ENCODE measurements at places on chromosomes 1 and 21.
A peak's percentile ranks its signal among the peaks of the same experiment; 100 is the strongest.

GRCh38 chr21:36776981-36777617 lies 78.2 kb downstream of the SIM2 start:
- H3K4me1 ChIP-seq, result no peaks in the 10 kb centered on the region
- no peak for DNase-seq

DNA sequence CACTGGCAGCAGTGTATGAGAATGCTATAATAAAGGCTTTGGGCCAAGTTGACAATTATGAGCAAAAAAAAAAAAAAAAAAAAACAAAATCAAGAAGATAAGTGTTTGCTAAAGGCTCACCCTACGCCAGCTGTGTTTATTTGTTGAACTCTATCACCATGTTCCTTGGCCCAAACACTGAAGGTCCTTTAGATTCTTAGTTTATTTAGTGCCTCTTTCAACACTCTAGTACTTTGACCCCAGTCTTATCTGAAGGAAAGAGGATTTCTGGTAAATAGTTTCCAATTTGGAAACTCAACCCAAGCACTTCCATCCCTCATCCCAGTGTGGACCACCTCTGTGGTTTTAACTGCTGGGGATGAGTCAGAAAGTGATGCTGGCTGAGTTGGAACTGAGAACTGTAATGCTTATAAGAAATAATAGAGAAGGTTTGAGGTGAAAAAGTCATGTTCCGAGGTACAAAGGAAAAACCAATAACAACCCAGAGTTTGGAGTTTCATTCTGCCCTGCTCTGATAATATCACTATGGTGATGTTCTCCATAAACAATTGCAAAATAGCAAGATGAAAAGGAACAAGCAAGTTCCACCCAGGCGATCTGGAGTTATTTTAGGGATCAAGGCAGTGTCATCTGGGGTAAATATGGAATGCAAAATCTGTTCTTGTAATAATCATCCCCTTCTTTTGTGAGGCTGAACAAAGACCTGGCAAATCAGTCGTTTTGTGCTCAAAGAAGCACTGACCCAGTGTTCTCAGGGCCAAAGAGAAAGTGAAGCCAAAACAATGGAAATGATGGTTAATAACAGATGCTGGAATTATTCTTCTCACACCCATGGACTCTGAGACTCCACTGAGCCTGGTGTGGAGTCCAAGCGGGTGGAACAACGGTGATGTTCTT lies 19.7 kb upstream of the CAPZB start:
- no peaks in the 10 kb centered on the region for H3K27me3 ChIP-seq
- H3K4me1 ChIP-seq, result no peaks in the 10 kb centered on the region
- no peak overlapping the region for H3K4me3 ChIP-seq
- no peak overlapping the region for H3K27ac ChIP-seq
- no peak for DNase-seq
- H3K36me3 ChIP-seq, result no peaks in the 10 kb centered on the region

GRCh38 chr21:34968414-34969333 lies 80.4 kb downstream of the RUNX1 start:
- no peaks in the 10 kb centered on the region for H3K27me3 ChIP-seq
- no peak for DNase-seq
- peak overlapping the region; percentile 48 for H3K27ac ChIP-seq
- H3K4me3 ChIP-seq, result no peak overlapping the region
- H3K4me1 ChIP-seq, result peaks cover 41% of the 10 kb centered on the region

GRCh38 chr1:31062867-31063380 lies 2.6 kb downstream of the PUM1 start:
- no peak for DNase-seq
- H3K36me3 ChIP-seq, result peaks cover 4% of the 10 kb centered on the region
- no peaks in the 10 kb centered on the region for H3K27me3 ChIP-seq
- H3K4me1 ChIP-seq, result peaks cover 36% of the 10 kb centered on the region
- peak overlapping the region; percentile 97 for H3K4me3 ChIP-seq
- H3K27ac ChIP-seq, result peak overlapping the region; percentile 95

DNA sequence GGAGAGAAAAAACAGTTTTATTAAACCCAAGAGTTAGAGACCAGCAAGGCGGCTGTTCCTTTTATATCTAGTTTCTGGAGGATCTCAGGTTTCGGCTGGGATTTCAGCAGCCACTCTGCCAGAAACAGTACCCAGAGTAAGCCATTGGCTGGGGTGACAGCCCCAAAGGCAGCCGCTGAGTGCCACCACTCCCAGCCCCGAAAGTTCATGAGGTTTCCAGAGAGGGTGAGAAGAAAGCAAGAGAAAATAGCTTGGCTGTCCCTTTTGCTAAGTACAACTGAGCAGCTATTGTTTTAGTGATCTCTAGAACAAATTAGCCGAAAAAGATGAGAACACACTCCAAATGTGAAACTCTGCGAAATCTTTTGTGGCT lies 1.2 kb downstream of the SH3BGR start:
- no peak overlapping the region for H3K27ac ChIP-seq
- H3K27me3 ChIP-seq, result no peaks in the 10 kb centered on the region
- no peaks in the 10 kb centered on the region for H3K36me3 ChIP-seq
- no peak for DNase-seq

GRCh38 chr1:201399352-201400126 lies 415 bp upstream of the LAD1 start:
- H3K27ac ChIP-seq, result no peak overlapping the region
- no peaks in the 10 kb centered on the region for H3K27me3 ChIP-seq
- no peak for DNase-seq
- H3K4me3 ChIP-seq, result no peak overlapping the region
- H3K4me1 ChIP-seq, result no peaks in the 10 kb centered on the region
- H3K36me3 ChIP-seq, result no peaks in the 10 kb centered on the region

DNA sequence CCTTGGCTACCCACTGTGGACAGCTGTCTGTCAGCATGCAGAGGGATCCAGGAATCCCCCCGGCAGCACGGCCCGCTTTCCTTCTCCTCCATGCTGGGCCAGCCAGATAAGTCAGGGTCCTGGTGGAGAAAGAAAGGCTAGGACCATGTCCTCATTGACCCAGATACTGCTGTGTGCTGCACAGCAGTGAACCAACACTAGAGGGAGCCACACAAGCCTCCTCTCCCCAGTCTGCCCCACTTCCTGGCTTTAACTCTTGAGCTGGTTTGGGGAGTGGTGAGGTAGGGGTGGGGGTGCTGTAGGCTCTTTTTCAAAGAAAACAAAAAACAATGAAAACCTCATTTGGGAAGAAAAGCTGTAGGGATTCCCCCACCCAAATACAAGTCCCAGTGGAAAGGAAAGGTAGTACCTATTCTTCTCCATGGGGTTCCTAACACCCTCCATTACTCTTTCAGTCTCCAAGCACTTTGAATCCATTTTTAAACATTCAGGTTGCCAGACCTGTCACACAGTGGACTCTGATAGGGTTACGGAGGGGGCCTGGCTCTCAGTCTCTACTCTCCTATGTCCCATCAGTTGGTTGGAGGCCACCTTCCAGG lies 84.9 kb upstream of the CD1D start:
- no peaks in the 10 kb centered on the region for H3K4me1 ChIP-seq
- no peaks in the 10 kb centered on the region for H3K27me3 ChIP-seq
- no peaks in the 10 kb centered on the region for H3K36me3 ChIP-seq
- H3K27ac ChIP-seq, result no peak overlapping the region
- DNase-seq, result no peak

- no peak overlapping the region for H3K4me3 ChIP-seq
- H3K27ac ChIP-seq, result no peak overlapping the region
- no peaks in the 10 kb centered on the region for H3K27me3 ChIP-seq
- no peaks in the 10 kb centered on the region for H3K36me3 ChIP-seq
- no peaks in the 10 kb centered on the region for H3K4me1 ChIP-seq
- DNase-seq, result no peak
Observed at GRCh38 chr1:219913005-219913770, 15.2 kb downstream of the SLC30A10 start.

DNA sequence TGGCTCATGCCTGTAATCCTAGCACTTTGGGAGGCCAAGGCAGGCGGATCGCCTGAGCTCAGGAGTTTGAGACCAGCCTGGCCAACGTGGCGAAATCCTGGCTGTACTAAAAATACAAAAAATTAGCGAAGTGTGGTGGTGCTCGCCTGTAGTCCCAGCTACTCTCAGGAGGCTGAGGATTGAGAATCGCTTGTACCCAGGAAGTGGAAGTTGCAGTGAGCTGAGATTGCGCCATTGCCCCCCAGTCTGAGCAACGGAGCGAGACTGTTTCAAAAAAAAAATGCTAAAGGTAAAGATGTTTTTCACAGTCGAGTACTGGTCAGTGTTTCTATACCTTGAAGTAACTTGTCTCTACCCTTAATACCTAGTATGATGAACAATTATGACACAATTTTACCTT lies 11.1 kb downstream of the GLRX2 start:
- H3K27me3 ChIP-seq, result no peaks in the 10 kb centered on the region
- no peak overlapping the region for H3K27ac ChIP-seq
- DNase-seq, result no peak
- peaks cover 15% of the 10 kb centered on the region for H3K36me3 ChIP-seq
- H3K4me1 ChIP-seq, result no peaks in the 10 kb centered on the region

GRCh38 chr1:151406176-151406575 lies 6.8 kb downstream of the PSMB4 start:
- no peaks in the 10 kb centered on the region for H3K27me3 ChIP-seq
- peaks cover 27% of the 10 kb centered on the region for H3K36me3 ChIP-seq
- DNase-seq, result no peak
- H3K27ac ChIP-seq, result no peak overlapping the region
- peaks cover 2% of the 10 kb centered on the region for H3K4me1 ChIP-seq

DNA sequence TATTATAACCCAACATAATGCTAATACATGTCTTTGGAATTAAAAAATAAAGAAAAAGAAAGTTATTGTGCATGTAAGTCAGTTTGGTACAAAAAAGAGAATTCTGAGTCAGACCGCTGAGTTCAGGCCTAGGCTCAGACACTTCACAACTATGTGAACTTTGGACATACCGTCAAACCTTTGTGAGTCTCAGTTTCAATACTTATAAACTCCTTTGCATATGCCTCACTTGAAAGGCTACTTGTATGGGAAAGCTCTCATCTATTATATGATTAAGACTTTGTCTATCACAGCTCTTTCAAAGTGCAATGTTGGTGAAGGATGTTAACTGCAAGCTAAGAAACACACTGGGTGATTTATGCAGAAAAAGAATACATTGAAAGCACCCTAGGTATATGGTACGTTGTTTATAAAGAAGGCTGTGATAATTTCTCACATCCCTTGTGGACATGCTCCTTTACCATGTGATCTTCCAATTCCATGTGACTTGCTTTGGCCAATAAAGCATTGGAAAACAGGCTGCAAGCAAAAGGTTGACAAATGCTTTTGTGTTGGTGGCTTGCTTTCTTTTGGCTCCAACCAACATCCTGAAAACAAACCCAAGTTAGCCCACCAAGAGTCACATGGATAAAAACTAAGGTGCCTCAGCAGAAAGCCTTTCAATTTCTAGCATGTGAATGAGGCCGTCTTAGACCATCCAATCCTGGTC lies 49.6 kb downstream of the INTS7 start:
- no peaks in the 10 kb centered on the region for H3K4me1 ChIP-seq
- H3K27me3 ChIP-seq, result no peaks in the 10 kb centered on the region
- no peak for DNase-seq
- H3K36me3 ChIP-seq, result no peaks in the 10 kb centered on the region
